Thoracic aorta endothelial cell (primary cell): ENCODE measurements at places on chromosomes 4 and X. TPM values are rescaled to one million over a fixed set of nuclear protein-coding genes. Genes with fewer than 3 reads are reported as not detected.

Gene IL2RG
- total RNA-seq = not detected in 2 replicates

Gene BCORL1
- total RNA-seq = 2.0 and 3.1 TPM in 2 replicates

Gene MTMR8
- 1.1 and 2.1 TPM in 2 replicates for total RNA-seq

Gene GPAT3
- 8.5 and 24.8 TPM in 2 replicates for total RNA-seq

Gene BMPR1B
- total RNA-seq = 0.29 and 0.66 TPM in 2 replicates

Gene CXCL11
- total RNA-seq = 0.66 and 1.1 TPM in 2 replicates

Gene XKRX
- total RNA-seq = 0.29 and 0.53 TPM in 2 replicates

Gene DOK7
- not detected in 2 replicates for total RNA-seq

Gene KLHL4
- 33.7 and 38.3 TPM in 2 replicates for total RNA-seq

Gene PNCK
- not detected in 2 replicates for total RNA-seq

Gene GPR82
- not detected in 2 replicates for total RNA-seq

Gene KLKB1
- not detected in 2 replicates for total RNA-seq

Gene LRAT
- total RNA-seq = not detected in 2 replicates

Gene ITGB1BP2
- 3.5 and 4.9 TPM in 2 replicates for total RNA-seq

Gene MAGEC2
- not detected in 2 replicates for total RNA-seq

Gene TLR10
- not detected in 2 replicates for total RNA-seq

Gene SSX4B
- not detected in 2 replicates for total RNA-seq

Gene CCNB3
- total RNA-seq = 4.5 and 4.7 TPM in 2 replicates

Gene POU3F4
- total RNA-seq = not detected in 2 replicates

Gene WWC2
- 49.7 and 50.0 TPM in 2 replicates for total RNA-seq

Gene PALLD
- 2.0 and 10.1 TPM in 2 replicates for total RNA-seq

Gene TGIF2LX
- total RNA-seq = not detected in 2 replicates

Gene RASGEF1B
- 0.13 and 0.79 TPM in 2 replicates for total RNA-seq

Gene AREG
- 0.36 TPM in 1 of 2 replicates, not detected in the other for total RNA-seq
